ENCODE measurements at places on chromosomes 11 and 22.

- no peak for DNase-seq
Observed at GRCh38 chr11:29336727-29337575, 679.9 kb downstream of the KCNA4 start.

GRCh38 chr11:44774108-44774507 is 47.3 kb downstream of the TSPAN18 start:
- peak; percentile 75 for DNase-seq

DNA sequence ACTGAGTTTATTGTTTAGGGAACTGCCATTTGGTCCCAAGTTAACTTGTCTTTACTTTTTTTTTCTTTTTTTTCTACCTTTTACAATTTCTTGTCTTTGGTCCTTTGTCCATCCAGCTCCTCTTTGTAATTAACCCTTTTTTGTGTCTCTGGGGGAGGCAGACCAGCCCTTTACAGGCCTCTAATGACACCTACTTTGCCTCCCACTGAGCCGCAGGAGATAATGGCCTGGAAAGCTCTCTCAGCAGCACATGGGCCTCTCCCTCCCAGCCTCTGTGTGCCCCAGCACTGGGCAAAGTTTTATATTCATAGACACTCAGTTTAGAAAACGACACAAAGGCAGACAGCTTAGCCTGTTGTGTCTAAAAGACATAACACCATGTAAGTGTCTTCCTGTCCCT is 480.4 kb downstream of the SOX6 start:
- DNase-seq, result no peak

DNA sequence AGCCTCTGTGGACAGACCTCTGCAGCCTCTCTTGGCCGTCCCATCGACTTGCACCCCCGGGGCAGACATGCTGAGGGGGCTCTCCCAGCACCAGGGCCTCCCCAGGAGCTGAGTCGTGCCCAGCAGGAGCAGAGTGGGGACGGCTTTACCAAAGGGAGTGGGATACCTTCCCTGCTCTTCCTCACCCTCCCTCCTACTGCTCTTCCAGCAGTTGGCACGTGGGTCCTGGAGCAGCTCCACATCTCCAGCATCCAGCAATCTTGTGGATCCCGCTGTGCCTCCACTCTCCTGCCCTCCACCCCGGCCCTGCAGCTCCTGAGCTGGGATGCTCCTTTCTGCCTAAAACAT is 854.0 kb downstream of the BRD1 start:
- DNase-seq, result no peak

DNA sequence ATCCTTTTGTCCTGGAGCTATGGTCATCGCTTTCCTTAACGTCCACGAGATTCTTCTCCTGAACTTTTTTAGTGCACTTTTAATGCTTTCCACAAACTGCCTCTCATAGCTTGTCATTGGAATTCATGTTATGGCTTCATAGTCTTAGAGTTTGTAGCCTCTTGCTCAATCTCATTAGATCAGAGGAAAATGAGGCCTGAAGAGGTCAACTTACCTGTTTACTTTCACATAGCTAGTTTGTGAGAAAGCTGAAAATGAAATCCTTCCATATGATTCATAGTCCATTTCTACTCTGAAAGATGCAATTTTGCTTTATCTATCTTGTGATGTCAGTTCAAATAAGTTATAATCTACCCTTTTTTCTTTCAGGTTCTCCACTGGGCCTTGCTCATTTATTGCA is 1747.2 kb upstream of the RAG2 start:
- no peak for DNase-seq

- DNase-seq, result no peak
Observed at GRCh38 chr11:134504146-134504905, 92.3 kb upstream of the B3GAT1 start.

- DNase-seq, result no peak
Observed at GRCh38 chr22:46443850-46444389, 93.5 kb downstream of the CELSR1 start.

DNA sequence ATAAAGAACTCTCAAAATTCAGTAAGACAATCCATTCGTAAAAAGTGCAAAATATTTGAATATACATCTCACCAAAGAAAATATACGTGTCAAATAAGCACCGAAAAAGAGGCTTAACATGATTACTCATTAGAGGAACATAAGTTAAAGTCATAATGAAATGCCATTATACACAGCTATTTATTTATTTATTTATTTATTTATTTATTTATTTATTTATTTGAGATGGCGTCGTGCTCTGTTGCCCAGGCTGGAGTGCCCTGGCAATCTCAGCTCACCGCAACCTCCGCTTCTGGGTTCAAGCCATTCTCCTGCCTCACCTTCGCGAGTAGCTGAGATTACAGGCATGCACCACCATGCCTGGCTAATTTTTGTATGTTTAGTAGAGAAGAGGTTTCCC is 203.6 kb upstream of the UBASH3B start:
- no peak for DNase-seq

DNA sequence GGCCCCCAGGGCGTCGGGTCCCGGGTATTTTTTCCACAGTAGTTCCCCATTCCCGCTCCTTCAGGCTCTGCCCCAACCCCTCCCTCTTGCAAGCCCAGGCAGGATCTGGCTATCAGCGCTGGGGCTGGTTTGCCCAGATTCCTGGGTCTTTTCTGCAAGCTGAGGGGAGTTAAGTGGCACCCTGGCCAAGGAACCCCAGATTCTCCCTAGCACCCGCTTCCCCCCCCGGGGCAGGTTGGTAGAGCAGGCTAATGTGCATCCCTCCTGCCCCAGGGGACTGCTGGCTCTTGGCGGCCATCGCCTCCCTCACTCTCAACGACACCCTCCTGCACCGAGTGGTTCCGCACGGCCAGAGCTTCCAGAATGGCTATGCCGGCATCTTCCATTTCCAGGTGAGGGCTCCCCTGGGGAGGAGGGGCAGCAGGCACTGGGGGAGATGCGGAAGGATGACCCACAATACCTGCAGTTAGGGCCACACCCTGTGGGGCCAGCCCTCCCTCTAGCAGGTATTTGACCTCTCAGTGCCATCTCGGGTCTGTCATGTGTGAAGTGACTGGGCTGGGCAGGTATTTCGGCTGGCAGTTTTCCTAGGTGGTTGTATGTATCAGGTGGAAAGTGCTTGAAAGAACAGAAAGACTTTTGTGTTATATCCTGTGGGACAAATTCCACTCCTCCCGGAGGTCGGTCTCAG is 1.6 kb downstream of the CAPN1 start:
- no peak for DNase-seq

GRCh38 chr11:78798663-78799062 is 224.0 kb upstream of the NARS2 start:
- peak; percentile 74 for DNase-seq

GRCh38 chr11:2771758-2772466 is 72.1 kb upstream of the KCNQ1OT1 start:
- no peak for DNase-seq

DNA sequence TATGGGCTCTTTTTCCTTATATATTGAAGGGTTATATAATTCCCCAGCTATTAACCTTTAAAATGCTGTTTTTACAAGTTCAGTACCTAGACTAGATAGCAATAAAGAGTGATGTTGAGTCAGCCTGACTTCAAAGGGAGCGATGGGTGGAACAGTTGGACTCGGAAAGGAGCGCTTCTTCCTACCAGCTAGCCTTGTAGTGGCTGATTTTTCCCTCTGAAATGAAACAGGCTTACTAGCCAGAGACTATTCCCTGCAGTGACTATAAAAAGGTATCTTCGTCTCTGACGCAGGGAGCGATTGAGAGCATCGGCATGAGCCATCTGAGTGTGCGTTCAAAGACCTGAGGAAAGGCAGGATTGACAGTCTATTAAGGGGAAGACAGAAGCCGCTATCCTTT is 66.0 kb upstream of the GRAMD1B start:
- DNase-seq, result no peak

DNA sequence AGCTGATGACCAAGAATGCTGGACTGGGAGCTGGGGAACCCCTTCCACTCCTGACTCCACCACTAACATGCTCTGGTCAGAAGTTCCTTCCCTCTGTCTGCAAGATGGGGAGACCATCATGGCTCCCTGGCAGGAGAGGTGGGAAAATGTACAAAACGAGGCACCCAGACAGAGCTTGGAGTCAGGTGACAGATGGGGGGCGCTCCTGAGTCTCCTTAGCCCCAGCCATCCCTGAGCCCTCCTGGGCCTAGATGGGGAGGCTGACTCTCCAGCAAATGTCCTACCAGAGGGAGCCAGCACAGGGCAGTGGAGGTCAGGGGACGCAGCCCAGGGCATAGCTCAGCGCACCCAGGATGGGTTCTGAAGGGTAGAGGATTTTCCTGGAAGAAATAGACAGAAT is 20.0 kb downstream of the KCNJ4 start:
- no peak for DNase-seq

GRCh38 chr11:24679821-24680351 is 183.0 kb downstream of the LUZP2 start:
- no peak for DNase-seq

Measured in left cardiac atrium (tissue), 4 donors.